ENCODE measurements at places on chromosomes 13 and 19.

- no peak for DNase-seq
Measured at GRCh38 chr19:32719611-32720059, at the start of gene TDRD12. TDRD12 (plus strand) TSS chr19:32719767; CDS start chr19:32720073, 306 bp downstream.

GRCh38 chr19:24159707-24160106, 72.7 kb downstream of the ZNF254 start:
- no peak for DNase-seq

DNA sequence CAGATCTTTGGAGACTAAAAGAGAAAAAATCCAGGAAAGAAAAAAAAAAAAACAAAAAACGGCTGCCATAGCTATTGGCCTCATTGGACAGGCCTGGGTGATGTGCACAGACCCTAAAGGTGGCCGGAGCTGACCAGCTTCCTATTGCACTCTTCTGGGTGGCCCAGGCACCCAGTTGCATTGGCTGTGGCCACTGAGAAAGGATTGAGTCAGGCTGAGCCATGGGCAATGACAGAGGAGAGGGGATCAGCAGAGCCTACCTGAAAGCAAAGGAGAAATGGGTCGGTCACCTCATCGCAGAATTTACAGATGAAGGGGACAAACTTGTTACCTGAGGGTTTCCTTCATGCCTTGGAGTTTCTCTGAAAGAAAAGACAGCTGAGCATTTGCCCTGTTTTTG, 17.3 kb downstream of the HMGB1 start:
- DNase-seq, result no peak

- DNase-seq, result peak; percentile 23
Measured at GRCh38 chr19:45468803-45469131, 971 bp downstream of the FOSB start.

DNA sequence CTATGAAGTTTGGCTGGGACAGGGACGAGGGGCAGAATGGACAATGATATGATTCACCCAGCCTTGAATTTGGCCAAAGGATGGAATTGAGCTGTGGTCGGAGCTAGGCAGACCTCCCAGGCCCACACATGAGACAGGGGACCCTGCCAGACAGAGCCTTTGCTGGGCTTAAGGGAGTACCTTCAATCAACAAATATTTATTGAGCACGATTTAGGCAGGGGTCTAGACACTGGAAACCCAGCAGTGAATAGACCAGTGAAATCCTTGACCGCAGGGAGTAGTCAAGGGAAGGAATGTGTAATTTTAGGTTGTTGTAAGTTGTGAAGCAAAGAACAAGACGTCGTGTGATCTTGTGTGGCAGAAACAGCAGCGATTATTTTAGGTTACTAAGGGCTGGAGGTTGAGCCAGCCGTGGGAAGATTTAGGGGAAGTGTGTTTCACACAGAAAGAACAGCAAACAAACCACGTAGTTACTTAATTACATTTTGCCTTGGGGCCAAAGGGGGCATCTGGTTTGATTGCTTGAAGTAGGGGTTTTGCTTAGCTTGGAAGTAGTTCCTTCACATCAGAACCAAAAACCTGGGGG, 16.9 kb upstream of the AP1M2 start:
- no peak for DNase-seq

DNA sequence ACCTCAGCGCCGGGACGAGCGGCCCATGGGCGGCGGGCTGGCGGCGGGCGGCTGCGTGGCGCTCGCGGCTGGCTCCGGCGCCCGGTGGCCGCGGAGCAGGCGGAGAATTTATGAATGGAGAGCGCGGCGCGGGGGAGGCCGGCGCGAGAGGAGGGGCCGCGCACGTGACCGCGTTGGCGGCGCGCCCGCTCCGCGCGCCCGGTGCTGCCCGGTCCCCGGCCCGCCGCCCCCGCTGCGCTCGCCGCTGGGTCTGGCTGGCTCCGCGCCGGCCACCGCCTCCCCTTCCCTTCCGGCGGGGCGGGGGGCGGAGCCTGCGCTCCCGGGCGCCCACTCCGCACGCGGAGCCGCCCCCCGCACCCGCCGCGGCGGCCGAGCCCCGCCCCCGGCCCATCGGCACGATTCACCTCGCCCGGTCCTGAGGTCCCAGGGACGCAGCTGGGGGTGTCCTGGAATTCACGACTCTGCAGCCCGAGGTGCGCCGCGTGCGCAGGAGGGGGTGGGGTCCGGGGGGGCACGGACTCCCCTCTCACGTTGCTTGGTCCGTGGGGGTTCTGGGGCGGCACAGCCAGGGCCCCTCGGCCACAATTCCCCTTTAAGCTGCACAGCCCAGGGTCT, at the start of gene CBARP:
Gene CBARP (minus strand): TSS at position 252 of the 615 bp plus-strand sequence. CDS start 1,905 bp downstream, outside the sequence.
- DNase-seq, result peak; percentile 37

DNA sequence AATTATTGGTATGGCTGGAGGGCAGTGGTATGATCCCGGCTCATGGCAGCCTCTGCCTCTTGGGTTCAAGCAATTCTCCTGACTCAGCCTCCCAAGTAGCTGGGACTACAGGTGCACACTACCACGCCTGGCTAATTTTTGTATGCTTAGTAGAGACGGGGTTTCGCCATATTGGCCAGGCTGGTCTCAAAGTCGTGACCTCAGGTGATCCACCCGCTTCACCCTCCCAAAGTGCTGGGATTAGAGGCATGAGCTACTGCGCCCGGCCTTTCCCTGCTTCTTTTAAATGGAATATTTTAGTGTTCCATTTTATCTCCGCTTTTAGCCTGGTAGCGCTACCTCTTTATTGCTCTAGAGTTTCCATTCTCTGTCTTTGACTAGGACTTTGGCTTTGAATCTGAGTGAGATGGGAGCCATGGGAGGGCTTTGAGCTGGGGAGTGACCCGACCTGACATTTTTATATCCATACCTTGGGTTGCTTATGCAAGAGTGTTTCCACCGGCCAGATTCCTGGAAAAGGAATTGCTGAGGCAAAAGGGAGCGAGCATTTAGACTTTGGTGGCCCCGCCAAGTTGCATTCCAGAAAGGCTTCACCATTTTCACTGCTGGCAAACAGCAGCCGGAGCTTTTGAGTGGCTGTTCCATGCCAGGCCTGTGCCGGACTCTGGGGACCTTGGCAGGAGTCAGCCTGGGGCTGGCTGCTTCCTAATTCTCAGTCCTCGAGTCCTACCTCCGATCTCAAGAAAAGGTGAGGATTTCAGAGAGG, 22.9 kb downstream of the BICRA start:
- peak; percentile 26 for DNase-seq

DNA sequence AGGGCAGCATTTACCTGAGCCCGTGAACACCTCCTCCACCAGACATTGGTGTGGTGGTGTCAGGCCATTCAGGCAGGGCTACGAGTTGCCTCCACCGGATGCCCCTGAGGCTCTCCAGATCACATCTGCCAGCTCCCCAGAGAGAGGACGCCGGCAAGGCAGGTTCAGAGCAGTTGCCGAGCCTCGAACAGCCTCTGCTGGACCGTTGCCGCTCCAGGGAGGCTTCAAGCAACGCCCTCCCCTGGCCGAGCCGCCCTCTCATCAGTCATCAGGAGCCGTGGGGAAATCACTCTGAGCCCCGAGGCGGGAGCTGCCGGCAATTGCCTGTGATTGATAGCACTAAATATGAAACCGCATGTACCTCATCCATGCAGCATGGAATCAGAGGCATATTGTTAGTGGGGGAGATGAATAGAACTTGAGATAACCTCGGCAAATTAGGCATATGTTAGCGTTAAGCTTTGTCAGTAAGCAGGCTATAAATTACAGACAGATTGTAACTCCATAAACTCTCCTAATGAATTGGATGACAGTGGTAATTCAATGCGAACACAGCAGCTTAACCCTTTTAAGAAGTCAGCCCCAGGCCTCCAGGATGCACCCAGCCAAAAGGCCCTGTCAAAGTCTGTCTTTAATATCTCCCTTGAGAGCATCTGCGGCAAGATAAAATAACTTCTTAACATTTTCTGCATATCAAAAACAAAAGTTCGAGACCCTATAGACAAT, 29.8 kb upstream of the SPACA7 start:
- DNase-seq, result peak; percentile 1

- DNase-seq, result no peak
Measured at GRCh38 chr19:703651-704446, 4.9 kb upstream of the PALM start.

DNA sequence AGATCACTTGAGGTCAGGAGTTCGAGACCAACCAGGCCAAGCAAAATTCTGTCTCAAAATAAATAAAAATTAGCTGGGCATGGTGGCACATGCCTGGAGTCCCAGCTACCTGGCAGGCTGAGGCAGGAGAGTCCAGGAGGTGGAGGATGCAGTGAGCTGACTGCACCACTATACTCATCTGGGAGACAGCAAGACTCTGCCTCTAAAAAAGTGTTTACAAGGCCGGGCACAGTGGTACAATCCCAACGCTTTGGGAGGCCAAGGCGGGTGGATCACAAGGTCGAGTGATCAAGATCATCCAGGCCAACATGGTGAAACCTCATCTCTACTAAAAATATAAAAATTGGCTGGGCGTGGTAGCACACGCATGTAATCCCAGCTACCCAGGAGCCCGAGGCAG, 4.2 kb upstream of the DAPK3 start:
- DNase-seq, result no peak

DNA sequence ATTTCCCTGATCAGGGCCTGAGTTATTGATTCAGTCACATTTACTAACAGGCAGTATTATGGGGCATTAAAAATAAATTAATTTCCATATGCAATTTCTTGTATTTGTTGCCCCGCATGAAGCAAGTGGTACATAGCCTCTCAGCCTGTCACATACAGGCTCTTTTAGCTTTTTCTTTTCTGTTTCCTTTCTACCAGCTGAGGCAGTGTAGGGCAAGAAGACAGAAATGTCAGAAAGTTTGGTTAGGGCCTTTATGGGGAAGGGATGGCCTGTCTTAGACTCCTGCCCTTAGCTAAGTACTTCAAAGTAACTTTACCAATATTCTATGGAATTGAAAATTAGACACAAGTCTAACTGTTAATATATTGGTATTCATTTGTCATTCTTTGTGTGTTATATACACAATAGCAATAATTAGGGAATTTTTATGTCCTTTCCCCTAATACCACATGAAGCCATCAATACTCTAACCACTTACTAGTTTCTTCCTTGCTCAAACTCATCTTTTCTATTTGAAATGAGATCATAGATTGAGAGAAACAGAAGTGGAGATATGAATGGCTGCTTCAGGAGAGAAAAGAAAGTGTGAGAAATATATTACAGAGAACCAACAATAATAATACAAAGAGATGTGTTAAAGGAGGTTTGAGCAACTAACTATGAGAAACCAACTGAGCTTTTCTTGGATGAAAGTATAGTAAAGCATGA, 669.6 kb downstream of the PCDH17 start:
- DNase-seq, result no peak

DNA sequence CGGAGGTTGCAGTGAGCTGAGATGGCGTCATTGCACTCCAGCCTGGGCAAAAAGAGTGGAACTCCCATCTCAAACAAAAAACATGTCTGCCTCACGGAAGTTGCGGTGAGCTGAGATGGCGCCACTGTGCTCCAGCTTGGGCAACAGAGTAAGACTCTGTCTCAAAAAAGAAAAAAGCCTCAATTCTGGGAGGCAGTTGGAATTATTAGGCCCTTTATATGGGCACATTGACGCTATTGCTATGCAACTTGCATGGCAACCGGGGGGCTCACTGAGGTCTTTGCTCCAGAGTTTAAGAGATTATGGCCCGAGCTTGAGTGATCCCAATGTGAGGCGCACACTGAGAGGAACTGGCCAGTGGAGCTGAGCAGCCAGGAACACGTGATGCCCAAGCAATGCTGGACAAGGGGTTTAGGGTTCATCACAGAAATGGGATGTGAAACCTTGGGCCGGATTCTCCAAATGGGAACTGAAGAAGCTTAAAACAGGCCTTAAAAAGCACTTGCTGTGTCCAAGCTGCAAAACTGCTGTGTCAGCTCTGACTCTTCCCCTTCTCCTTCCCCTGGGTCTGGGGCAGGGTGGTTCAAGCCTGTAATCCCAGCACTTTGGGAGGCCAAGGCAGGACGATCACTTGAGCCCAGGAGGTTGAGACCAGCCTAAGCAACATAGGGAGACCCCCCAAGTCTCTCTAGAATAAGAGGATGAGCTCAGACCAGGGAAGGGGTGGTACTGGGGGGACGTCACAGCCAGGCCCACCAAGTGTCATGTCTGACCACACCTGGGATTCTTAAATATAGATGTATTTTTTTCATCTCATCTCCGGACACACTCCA, 2.5 kb downstream of the FTL start:
- DNase-seq, result peak; percentile 52

DNA sequence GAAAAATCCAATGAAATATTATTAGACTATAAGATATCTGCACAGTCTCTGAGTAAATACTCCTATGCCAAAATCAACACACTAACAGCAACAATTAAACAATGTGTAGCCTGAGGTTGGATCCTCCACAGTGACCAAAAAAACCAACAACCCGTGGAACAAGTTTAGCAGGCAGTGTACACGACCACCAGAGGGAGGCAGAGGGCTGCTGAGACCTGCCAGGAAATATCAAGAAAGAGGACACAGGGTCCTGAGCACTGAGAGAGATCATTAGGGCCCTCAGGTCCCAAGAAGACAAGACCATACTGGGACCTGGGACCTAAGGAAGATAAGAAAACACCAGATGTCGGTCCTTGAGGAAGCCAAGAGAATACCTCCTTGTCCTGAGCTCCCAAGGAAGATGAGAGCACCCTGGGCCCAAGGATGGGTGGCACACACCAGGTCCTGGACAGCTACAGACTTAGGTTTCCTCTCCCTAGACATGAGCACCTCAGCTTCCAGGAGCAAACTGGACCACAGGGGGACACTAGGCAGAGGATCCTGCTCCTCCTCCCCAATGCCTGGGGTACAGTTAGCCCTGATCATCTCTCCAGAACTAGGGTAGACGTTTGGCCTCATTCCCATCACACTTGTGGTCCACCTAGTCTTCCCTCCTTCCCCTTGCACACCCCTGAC, 822 bp upstream of the ZNF274 start:
- DNase-seq, result peak; percentile 6

- no peak for DNase-seq
Measured at GRCh38 chr13:111915104-111915551, 151.8 kb upstream of the SOX1 start.

- DNase-seq, result peak; percentile 56
Measured at GRCh38 chr13:24228852-24229458, 68.4 kb downstream of the SPATA13 start.
